ENCODE measurements at places on chromosomes 13 and 19. TPM values are rescaled to one million over a fixed set of nuclear protein-coding genes. Genes with fewer than 3 reads are reported as not detected.

Gene ANGPTL4
- not detected for total RNA-seq

Gene PLK5
- not detected for total RNA-seq

DNA sequence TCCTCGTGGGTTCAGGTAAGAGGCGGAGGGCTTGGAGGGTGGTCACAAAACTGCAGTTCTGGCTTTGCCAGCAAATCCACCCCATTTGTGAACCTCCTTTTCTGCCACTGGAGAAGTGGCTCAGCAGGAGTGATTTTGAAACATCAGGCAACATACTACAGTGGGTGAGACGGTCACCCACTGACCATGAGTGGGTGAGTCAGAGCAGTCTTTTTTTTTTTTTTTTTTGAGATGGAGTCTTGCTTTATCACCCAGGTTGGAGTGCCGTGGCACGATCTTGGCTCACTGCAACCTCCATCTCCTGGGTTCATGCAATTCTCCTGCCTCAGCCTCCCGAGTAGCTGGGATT is 3.0 kb downstream of the TOMM40 start:
- H3K36me3 ChIP-seq: peaks cover 37% of the 10 kb centered on the region
- no peak for DNase-seq
- H3K4me1 ChIP-seq: peaks cover 26% of the 10 kb centered on the region

DNA sequence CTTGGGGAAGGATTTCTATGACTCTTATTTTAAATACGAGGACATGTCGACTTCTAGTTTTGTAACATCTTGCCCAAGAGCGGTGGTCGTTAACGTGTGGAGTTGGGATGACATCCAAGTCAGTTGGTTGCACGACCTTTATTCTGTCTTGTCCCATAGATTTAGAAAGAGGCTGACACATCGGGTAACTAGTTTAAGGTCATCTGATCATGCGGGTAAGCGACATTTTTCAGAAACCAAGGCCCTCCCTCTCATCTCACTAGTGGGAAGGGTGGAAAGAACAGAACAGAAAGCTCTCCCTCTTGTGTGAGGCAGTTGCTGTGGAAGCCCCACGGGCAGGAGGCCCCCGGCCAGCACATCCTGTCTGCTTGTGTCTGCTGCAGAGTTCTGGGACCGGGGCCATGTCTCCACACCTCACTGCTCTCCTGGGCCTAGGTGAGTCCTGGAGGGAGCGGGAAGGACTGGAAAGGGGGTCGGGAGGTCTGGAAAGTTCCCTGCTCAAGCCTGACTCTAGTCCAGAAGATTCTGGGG is at the start of gene LAIR2:
Gene LAIR2, plus strand, starts transcription at position 314 of the 531 bp plus-strand sequence. Its CDS starts 88 bp downstream, at position 402.
- peaks cover 33% of the 10 kb centered on the region for H3K27me3 ChIP-seq
- peaks cover 42% of the 10 kb centered on the region for H3K4me1 ChIP-seq
- no peak within 1 kb of the TSS for H3K4me3 ChIP-seq
- no peaks in the 10 kb centered on the region for H3K36me3 ChIP-seq

DNA sequence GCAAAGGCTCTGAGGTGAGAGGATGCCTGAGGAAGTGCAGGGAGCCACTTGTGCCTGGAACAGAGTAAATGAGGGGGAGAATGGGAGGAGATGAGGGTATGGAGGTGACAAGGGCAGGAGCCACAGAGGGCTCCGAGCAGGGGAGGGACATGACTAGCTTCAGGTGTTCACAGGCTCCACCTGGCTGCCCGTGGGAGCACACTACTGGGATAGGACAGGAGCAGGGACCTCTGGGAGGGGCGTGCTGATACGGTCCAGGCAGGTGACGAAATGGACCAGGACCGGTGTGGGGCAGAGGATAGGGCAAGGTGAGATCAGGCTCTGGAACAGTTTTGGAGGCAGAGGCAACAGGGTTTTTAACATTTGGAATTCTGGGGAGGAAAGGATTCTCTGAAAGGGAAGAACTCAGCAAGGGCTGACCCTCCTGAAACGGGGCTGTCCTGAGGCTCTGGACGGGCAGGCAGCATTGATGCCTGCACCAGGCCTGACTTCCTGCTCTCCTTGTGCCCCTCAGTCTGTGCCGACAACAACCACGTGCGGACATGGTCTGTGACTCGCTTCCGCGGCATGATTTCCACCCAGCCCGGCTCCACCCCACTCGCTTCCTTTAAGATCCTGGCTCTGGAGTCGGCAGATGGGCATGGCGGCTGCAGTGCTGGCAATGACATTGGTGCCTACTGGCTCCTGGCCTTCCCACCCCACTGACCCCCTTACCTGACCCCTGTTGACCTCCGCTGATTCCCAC is 11.6 kb downstream of the SHKBP1 start:
- peaks cover 13% of the 10 kb centered on the region for H3K4me1 ChIP-seq
- no peaks in the 10 kb centered on the region for H3K27me3 ChIP-seq
- H3K27ac ChIP-seq: no peak overlapping the region
- peaks cover 37% of the 10 kb centered on the region for H3K36me3 ChIP-seq
- no peak for DNase-seq

All from activated CD4-positive, alpha-beta T cell treated with anti-CD3 and anti-CD28 coated beads, Interleukin-2, amount 10 ng/mL, durations not matched to agents 7 days and 5 days (primary cell).